GM12865 (cell line): ENCODE measurements at places on chromosomes 3 and 15.

DNA sequence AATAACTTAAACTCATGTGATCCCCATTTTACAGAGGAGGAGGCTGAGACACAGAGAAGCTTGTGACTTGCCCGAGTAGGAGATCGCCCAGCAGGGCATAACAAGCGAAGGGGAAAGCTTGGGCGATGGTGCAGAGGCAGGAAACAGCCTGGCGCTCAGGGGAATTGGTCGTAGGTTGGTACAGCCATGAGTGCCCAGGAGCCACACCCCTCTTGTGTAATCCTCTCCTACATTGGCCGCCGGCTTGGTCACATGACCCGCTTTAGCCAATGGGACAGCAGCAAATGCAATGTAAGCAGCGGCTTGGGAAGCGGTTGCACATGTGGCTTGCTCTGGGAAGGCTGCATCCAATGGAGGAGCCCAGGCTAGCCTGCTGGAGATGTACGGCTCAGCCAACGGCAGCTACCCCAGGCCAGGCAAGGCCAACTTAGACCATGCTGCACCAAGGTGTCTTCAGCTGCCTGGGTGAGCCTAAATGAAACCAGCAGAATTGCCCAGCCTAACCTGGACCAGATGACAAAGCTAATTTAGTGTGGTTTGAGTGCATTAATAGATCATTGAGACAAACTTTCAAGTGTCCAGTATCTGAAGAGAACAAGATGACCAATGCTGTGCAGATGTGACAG is 50.3 kb upstream of the SLC6A6 start:
- DNase-seq: peak; percentile 79

- DNase-seq: no peak
Measured at GRCh38 chr3:5144316-5144994, 22.4 kb downstream of the ARL8B start.

DNA sequence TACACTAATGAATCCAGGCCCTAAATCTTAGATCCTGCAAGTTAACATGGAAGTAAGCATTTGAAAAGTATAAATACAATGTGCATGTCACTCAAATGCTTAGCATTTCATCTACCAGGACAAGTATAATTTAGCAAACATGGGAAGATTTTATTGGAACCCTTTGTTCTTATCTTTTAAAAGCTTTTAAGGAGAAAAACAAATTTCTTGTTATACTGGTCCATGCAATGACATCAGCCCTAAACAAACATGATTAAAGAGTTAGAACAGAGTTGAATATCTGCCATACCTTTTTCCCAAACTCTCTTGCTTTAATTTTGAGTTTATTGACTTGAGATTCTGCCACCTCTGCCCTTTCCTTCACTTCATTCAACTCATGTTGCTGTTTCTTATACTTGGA is 87.0 kb downstream of the HHLA2 start:
- no peak for DNase-seq

DNA sequence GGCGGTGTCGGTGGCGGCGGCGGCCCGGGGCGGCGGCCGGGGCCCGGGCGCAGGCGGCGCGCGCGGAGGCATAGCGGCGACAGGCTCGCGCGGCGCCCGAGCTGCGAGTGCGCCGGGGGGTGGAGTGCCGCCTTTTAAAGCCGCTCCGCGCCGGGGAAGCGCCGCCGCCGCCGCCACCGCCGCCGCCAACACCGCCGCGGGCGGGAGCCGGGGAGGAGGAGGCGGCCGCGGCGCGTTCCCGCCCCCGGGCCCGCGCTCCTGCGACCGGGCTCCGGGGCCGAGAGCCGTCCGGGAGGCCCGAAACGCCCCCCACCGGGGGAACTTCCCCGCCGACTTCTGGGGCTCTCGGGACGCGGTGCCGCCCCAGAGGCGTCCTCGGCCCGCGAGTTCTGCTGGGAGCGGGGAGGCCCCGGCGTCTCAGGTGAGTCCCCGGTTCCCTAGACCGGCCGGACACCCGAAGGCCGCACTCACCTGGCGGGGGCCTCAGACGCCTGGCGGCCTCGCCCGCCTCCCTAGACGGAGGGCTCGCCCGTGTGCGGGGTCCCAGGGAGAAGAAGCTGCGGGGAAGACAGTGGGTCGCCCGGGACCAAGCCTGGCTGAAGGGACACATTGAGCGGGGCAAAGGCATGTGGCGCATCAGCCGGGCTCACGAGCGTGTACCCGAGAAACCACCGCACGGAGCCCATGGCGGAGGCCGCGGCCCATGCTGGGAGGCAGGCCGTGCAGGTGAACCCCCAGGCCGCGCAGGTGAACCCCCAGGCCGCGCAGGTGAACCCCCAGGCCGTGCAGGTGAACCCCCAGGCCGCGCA is at the start of gene PCSK6:
TSS of gene PCSK6 (minus strand) at position 109 of the 809 bp plus-strand sequence. CDS start at position 72, 37 bp downstream.
- no peak for DNase-seq

DNA sequence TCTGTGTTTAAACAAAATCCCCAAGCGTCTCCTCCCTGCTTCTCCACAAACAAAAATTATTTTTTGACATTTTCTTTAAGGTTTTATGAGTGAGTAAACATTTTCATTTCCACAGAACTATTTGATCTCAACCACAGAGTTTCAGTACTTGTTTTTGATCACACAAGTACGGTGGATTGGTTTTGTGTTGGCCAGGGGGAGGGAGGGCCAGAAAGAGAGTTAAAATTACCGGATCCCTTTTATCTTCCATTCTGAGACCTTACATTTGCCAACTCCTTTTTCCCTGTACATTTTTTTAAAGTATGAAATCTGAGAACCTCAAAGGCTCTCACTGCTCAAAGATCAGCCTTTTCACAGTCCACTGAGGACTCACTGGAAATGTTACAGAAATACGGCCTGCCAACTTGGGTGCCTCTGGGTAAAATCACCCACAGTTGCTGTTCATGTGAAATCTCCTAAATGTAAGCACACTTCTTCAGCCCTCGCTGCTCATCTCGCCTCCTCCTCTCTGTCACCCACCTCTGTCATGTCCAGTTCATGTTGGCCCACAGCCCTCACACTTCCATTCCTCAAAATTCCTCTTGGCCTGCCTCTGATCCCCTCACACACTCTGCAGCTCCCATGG is 1.7 kb downstream of the HOMER2 start:
- peak; percentile 47 for DNase-seq

- no peak for DNase-seq
Measured at GRCh38 chr3:137020315-137020714, 62.5 kb downstream of the IL20RB start.

- DNase-seq: no peak
Measured at GRCh38 chr3:188905547-188905946, 266.2 kb upstream of the TPRG1 start.

- no peak for DNase-seq
Measured at GRCh38 chr15:34460451-34460850, 22.8 kb upstream of the GOLGA8A start.

- DNase-seq: no peak
Measured at GRCh38 chr3:147925272-147925671, 516.1 kb downstream of the ZIC1 start.

DNA sequence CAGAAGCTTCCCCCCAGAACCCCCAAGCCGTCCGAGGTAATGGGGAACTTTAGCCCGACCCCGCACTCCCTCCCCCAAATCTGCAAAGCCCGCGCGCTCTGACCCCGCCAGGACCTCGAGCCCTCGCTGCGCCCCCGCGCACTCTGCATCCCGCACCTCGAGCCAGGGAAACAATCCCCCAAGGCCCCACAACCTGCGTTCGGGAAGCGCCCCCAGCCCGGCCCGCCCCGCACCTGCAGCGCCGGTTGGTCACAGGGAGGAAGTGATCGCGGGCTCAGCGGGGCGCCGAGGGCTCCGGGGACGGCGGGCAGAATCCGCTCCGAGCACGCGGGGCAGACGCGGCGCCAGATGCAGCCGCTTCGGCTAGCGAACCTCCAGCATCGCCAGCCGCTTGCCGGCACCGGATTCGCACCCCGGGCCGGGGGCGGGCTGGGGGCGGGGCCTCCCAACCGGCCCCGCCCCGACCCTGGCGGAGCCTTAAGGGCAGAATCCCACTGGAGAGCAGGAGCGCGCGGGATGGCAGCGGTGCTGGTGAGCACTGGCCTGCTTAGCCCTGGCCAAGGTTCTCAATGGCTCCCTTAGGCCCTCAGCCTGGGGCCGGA is at the start of gene CAMKV:
TSS of gene CAMKV (minus strand) at position 382 of the 602 bp plus-strand sequence. CDS start 7,518 bp downstream, outside the sequence.
- DNase-seq: no peak

DNA sequence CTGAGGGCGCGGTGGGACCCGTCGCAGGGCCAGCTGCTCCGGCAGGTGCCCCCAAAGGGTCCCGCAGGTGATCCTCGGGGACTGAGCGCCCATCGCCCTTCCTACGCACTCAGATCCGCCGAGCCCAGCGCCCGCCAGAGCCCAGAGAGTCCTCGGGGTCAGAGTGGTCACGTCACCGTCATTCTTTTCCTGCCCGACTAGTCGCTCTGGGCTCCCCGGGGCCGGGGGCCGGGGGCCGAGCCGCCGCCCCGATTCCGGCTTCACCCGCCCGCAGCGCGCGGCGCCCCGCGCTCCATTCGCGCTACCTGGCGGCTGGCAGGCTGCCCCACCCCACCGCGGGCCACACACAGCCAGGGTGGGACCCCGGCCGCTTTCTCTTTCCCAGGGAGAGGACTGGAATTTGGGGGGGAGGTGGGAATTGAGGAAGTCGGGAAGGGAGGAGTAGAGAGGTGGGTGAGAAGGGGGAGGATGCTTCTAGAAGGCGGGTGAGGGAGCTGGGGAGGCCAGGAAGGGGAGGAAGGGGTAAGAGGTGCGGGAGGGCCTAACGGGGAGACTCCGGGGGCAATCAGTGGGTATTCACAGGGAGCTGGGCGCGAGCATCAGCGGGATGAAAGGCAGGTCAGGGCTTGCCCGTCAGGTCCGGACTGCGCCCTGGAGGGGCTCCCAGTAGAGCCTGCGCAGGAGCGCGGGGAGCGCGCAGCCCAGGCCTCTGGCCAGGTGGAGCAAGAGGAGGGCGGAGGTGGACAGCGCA is 36.1 kb upstream of the EPHB3 start:
- no peak for DNase-seq

DNA sequence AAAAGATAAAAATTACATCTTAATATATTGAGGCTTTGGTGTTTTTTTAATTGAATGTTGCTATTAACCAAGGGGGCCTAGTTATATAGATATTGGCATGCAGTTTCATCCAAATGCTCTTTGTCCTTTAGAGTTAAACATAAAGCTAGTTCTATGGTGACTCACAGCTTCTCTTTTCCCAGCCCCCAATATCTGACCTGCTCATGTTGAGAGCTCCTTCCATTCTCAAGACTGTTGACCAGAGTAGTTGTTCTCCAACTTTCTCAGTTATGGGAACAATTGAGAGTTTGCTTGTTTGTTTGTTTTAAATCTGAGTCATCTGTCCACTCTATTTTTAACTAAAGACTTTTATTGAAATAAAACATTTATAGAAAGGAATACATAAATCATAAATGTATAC is 15.8 kb upstream of the RARB start:
- DNase-seq: no peak

- no peak for DNase-seq
Measured at GRCh38 chr3:29559741-29560465, 279.0 kb downstream of the RBMS3 start.

DNA sequence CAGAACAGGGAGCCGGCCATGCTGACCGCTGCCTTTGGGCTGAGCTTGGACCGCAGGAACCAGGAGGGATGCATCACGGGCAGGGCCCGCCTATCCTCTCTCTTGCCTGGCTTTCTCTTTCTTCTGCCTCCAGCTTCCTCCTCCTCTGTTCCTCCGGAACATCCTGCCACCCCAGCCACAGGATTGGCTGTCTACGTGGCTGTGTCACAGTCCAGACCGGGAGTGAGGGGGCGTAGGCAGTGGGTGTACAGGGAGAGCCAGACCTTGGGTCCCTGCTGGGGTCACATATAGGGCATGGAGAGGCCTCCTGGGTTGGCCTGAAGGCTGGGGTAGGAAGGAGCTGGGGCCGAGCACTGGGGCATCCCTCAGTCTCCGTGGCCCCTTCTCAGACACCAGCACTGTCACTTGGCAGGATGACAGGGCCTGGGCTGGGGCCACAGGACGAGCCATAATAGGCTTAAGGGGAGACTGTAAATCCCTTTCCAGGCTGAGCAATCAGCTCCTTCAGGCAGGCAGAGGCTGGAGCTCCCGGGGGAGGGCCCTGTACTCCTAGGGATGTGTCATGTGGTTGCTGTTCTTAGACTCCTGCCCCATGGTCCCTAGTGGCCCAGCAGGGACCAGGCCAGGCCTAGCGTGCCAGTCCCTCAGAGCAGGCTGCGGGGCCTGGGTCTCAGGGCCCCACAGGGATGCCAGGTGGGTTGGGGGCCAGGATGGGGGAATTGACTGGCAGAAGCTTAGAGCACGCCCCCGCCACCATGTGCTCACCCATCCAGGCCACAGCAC is 25.4 kb downstream of the LINGO1 start:
- no peak for DNase-seq

DNA sequence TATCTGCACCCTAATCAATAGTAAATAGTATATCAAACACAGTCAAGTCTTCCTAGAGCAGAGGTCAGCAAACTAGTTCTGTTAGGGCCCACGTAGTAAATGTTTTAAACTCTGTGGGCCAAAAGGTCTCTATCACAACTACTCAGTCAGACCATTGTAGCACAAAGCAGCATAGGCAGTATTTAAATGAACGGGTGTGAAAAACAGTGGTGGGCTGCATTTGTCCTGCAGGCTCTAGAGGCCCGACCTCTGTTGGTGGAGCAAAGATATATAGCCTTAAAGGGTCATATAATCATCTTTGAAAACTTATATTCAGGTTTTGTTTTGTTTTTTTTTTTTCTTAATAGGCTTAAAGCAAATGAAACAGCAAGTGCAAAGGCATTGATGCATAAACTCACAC is 326.4 kb upstream of the TRIM42 start:
- DNase-seq: no peak

DNA sequence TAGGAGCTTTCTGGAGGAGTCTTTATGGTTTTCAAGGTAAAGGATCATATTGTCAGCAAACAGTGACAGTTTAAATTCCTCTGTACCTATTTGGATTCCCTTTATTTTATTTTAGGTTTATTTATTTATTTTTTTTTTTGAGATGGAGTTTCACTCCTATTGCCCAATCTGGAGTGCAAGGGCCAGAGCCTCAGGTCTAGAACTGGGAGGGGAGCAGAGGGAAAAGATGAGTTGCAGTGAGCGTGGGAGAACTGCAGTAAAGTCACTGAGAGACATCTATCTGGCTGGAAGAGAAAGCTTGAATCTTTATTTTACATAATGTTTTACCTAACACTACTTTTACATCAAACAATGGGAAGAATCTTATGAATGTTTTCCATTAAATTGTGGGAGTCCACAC is 49.5 kb upstream of the GK5 start:
- no peak for DNase-seq

- no peak for DNase-seq
Measured at GRCh38 chr3:129560911-129561594, 18.1 kb downstream of the H1-8 start.

GRCh38 chr15:99682455-99682854 is 50.8 kb downstream of the LYSMD4 start:
- DNase-seq: no peak

GRCh38 chr15:72233769-72234168 is 2.8 kb upstream of the PKM start:
- no peak for DNase-seq

GRCh38 chr3:187954873-187955586 is 198.9 kb upstream of the LPP start:
- DNase-seq: no peak

DNA sequence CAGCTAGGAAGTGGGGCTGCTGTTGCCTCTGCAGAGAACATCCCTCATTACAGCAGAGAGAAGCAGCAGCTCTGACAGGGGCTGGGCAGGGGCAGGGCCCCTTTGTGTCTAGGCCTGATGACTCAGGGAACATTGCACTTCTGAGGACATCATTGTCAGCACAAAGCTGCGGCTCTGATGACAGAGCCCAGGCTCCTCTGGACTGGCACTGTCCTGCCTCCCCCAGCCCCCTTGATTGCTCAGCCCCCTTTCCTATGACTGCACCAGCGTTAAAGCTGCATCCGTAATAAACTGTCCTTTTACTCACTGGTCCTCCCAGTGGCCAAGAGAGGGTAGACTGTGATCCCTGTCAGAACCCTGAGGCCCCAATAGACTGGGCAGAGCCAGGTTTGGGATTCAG is 18.3 kb downstream of the TRH start:
- DNase-seq: no peak
